ENCODE measurements at places on chromosomes 6 and 20.

- DNase-seq = no peak
These were observed 17.7 kb downstream of the RAB22A start for GRCh38 chr20:58327211-58327610.

DNA sequence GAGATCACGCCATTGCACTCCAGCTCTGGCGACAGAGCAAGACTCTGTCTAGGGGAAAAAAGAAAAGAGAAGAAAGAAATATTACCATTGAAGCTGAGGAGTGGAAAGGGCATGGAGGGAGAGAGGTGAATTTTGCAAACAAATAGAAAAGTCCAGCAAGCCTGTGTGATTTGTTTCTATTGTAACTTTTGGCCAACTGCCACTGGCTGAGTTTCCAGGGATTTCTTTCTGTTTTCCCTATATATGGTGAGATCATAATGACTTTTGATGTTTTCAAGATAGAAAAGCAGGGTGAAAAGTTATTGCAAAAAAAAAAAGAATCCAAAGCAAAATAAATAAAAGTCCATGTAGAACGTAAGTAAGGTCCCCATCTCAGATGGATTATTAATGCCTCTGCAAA, 184.2 kb upstream of the RALGAPA2 start:
- DNase-seq = no peak

GRCh38 chr6:72787391-72788031, 165.6 kb downstream of the KCNQ5 start:
- DNase-seq = no peak

DNA sequence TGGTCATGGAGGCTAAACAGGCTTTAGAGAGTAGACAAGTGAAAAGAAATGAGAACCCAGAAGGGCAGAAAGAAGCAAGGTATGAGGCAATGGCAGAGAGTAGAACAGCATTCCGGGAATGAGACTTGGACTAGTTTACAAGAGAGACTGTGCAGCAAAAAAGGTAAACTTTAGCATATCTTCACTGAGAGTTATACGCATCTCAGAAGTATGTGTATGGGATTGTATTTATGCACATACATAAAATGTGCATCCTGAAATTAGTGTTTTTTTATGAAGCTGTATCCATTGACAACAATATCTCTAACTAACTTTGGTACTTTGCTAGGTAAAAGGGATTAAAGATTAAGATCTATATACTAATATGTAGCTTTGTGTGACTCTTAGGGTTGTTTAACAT, 753.6 kb downstream of the BCKDHB start:
- no peak for DNase-seq

GRCh38 chr6:46821458-46821881, 28.3 kb downstream of the MEP1A start:
- DNase-seq = no peak

GRCh38 chr6:13308332-13308731, 20.0 kb downstream of the TBC1D7 start:
- no peak for DNase-seq

GRCh38 chr6:123965894-123966293, 162.2 kb downstream of the NKAIN2 start:
- no peak for DNase-seq

DNA sequence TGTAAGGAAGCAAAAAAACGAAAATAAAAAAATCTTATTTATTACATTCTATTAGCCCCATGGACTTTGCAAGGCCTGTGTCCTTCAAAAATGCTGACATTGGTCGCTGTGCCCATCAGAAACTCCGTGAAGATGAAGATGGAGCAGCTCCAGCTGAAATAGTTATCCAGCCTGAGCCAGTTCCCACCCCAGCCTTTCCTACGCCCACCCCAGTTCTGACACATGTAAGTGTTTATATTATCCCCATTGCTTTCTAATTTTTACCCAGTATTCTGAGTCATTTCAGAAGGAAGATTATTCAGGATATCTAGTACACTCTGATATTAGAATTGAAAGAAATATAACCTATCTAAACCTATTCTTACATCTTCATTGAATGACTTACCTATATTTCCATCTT, 217.7 kb downstream of the ARHGAP18 start:
- DNase-seq = no peak

DNA sequence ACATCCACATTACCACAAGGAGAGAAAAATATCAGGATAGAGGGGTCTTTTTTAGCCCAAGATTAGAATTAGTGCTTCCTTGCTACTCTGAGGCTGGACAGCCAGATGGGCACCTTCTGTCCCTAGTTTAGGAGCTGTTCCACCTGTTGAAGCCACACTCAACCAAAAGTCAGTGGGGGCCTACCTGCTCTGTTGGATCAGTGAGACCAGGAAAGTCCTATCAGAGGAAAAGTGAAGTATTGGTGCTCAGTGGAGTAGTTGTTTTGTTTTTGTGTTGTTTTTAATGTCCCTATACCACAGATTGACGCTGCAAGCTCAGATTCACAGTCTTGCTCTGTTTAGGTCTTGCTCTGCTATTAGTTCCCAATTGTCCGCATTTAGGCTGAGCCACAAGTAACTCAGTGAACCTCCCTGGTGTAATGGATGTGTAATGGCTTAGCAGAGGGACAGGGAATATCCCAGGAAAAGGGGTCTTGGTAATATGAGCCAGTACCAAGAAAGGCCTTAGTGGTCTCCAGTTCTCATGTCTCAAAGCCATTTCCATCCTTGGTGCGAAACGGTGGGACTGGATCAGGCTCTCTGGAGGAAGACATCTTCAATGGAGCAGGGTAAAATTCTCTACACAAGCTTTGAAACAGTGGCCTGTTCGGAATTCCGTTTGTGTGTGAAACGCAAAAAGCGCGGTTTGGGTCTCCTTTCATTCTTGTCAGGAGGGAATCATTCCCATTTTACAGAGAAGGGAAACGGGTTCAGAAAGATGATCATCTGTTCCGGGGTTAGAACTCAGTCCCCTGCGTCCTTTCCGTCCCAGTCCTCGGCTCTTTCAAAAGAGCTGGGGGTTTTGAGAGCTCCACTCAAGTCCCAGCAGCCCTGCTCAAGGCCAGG, 631 bp upstream of the PABPC1L start:
- DNase-seq = no peak

- DNase-seq = no peak
These were observed 19.6 kb upstream of the ABT1 start for GRCh38 chr6:26576929-26577719.

DNA sequence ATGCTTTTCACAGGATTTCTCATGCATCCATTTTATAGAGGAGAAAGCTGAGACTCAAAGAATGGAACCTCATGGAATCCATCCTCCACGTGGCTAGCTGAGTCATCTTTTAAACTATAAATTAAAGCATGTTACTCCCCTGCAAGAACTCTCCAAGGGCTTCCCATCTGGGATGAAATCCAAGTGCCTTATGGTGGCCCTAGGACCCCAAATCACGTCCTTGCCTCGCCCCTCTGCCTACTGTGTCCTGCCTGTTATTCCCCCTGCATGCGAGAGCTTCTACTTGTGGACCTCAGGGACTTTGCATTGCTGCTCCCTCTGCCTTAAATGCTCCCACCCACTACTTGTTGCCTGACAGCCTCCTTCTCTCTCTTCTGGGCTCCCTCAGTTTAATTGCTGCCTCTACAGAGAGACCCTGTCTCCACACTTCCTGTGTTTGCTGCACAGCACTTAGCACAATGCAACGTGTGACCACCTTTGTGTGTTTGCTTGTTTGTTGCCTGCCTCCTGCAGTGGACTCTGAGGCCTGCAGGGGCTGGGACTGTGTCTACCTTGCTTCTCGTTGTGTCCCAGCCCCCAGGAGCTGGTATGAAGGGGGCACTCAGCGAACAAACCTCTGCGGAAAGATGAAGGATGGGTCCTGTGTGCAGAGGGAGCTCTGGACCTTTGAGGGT, 39.4 kb downstream of the TOX2 start:
- no peak for DNase-seq

DNA sequence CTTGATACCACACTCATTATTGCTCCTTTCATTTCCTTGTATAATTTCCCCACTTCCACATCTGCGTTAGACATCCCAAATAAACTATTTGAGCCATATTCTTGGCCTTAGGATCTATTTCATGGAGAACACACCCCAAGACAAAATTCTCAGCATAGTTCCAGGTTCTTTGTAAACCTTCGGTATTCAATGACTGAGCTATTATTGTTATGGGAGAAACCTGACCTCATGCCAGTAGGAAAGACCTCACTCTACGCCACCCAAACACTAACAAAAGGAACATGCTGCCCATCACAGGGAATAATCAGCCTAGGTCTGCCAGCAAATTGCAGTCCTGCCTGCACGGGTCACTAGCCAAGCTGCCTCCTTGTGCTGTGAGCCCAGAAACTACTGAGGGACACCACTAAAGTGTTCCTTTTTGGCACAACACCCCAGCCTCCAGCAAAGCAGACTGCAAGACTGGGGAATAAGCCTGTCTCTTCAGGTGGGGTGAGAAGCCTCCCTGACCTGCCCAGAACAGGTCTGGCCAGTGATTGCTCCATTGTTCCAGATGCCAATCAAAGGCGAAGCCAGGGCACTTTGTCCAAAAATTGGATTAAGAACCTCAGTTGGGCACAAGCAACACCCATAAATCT, 371.8 kb downstream of the MAFB start:
- no peak for DNase-seq

DNA sequence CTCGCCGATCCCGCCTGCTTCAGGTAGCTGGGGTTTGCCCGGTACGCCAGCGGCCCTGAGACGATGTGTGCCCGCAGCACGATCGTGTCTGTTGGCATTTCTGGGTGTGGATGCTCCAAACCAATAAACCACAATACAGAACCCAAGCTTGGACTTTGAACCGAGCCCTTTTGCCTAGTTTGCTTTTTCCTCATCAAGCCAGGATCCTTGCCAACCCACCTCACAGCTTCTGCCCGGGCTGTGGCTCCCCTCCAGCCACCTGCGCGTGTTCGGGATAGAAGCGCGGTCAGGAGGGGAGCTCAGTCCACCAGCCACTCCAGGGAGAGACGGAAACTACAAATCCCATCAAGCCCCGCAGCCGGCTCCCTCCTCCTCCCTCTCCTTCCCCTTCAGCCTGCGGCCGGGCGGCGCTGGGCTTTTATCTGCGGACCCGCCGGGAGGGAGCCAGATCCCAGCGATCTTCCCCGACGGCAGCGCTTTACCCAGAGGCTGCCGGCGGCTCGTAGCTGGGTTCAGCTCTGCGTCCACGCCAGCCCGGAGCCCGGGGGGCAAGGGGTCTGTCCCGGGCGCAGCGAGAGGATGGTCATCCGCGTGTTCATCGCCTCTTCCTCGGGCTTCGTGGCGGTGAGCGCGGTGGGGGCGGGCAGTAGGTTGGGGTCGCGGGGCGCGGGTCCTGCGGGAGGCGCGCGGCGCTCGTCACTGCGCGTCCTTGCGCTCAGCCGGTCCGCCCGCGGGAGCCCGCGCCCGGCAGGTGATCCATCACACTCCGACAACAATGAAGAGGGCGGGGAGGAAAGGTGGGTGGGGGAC, at the start of gene SH3BGRL2:
Gene SH3BGRL2, plus strand, starts transcription at position 447 of the 810 bp plus-strand sequence. Its CDS starts 133 bp downstream, at position 580.
- no peak for DNase-seq

DNA sequence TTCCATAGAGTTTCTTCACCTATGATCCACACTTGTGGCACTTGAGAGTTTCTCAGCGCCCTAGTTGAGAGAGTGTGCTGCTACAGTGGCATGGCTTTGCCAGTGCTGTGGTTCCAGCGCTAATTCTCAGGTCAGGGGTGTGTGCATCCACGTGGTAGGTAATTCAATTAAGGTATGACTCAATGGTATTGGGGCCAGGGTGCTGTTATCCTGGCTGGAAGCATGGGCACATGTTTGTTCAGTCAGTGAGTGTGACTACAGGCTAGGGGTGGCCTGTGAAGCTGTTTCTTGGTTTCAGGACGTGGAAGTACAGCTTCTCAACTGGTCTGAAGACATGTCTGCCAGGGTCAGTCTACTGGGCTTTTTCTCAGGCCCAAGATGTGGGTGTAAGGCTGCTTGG, 3.0 kb upstream of the SEMG2 start:
- DNase-seq = no peak

DNA sequence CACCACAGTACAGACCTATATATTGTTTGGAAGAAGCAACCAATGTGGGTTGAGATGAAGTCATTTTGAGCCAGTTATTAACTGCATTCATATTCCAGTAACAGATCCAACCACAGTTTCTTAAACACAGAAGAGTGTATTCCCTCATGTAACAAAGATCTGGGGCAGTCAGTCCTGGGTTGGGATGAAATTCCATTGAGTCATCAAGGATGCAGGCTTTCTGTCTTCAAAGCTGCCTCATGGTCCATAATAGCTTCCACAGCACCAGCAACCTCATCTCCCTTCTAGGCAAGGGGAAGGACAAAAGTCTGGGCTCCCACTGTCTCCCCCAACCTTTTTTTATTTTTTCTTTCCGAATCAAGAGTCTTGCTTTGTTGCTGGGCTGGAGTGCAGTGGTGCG, 2.9 kb upstream of the SOD2 start:
- DNase-seq = no peak

GRCh38 chr6:40587240-40588069, at the start of gene LRFN2:
Gene LRFN2, minus strand, starts transcription at chr6:40587364.
- DNase-seq = no peak

DNA sequence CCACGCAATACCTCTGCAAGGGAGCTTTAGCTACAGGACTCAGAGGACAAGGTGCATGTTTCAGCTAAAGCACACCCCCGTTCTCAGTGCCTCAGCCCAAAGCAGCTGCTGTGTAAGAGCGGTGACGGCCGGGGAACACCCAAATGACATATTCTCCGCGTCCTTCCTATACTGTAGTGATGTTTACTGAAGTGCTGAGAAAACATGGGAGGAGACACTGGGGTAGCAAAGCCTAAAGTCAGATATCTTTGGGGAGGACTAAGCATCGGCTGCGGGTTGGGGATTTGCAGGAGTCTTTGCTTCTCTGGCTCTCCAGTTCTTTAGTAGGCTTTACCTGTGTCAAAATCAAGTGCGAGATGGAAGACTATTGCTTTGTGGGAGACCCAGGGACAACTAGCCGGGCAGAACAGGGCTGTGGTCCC, 1.7 kb downstream of the SLC22A23 start:
- no peak for DNase-seq

DNA sequence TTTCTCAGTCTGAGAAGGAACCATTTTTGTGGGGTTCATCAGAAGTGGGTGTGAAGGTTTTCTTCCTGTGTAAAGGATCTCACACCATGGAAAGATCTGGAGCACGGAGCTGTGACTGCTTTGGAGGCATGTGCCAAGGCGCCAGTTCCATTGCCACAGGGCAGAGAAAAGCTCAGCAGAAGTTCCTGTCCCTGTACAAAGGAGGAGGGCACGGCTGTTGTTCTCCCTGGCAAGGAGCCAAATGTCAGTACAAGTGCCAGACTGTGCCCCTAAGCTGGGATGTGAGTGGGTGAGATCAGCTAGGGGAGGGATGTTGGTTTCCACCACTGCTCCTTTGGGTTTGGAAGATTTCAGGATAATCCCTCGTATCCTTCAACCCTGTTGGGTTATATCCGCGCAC, 117.3 kb downstream of the CRYBG1 start:
- DNase-seq = no peak

- no peak for DNase-seq
These were observed 338.7 kb downstream of the HTR1B start for GRCh38 chr6:77124604-77125003.

- no peak for DNase-seq
These were observed 30.4 kb downstream of the HM13 start for GRCh38 chr20:31544600-31544999.

GRCh38 chr20:44866703-44867335, 18.7 kb upstream of the YWHAB start:
- no peak for DNase-seq

GRCh38 chr6:152305672-152306071, 331.5 kb downstream of the SYNE1 start:
- DNase-seq = no peak
